ENCODE measurements at places on chromosomes 16 and 17.
A peak's percentile ranks its signal among the peaks of the same experiment; 100 is the strongest.

- DNase-seq = no peak
These were observed 27.1 kb downstream of the OGFOD1 start for GRCh38 chr16:56478281-56479049.

DNA sequence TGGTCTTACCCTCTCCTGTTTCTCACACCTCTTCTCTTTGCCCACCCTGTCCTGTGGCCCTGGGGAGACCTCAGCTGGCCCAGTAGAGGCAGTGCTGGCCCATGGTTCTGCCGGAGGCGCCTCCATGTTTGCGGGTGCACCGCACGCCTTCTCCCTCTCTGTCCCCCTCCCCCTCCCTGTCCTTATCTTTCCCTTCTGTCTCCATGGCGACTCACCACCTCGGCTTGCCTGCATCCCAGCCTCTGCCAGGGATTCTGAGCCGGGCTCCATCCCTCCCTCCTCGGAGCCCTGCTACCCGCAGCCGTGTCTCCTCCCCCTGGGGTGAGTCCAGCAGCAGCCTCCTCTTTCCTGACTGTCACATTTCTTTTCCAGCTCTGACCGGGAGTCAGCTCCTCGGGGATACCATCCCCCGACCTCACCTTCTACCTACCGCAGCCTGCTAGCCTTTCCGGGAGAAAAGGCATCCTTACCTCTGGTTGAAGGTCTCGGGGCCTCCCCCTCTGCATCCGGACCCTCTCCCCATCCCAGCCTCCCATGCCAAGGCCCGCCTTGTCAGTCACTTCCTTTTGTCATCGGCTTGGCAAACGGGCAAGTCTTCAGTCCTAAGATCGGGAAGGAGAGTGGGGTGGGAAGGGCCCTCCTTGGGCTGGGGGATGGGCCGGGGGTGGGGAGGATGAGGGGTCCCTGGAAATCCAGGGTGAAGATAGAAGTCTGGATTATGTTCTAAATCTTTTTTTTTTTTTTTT lies at the start of gene RNF112:
Gene RNF112 (plus strand): TSS at position 358 of the 746 bp plus-strand sequence. CDS start 177 bp downstream, at position 535.
- no peak for DNase-seq

DNA sequence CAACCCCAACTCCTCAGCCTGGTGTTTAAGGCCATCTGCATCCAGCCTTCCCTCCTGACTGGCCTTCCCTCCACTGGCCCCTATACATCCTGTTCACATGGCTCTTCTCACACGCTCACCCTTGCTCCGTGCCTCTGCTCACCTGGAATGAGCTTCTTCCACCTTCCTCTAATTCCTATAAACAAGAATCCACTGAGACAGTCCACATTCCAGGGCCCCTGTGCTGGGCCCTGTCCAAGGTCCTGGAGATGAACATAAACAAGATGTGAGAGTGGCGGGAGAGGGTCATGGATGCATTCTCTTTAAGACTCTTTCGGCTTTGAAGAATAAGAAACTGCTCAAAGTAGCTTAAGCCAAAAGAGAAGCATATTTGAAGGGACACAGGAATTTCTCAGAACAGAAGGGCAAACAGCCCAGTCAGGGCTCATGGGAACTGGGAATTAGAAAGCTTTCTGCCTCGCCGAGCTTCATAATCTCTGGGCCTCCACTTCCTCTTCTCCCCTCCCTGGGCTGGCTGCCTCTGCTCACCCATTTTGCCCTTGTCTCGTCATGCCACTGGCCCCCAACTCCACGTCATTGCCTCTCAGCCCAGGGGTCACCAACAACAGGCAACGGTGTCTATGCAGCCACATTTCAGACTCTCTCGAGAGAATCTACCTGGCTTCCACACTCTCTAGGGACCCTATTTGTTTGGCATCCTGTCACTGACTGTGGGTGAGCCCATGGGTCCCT lies 13.5 kb downstream of the SPPL2C start:
- peak; percentile 79 for DNase-seq

DNA sequence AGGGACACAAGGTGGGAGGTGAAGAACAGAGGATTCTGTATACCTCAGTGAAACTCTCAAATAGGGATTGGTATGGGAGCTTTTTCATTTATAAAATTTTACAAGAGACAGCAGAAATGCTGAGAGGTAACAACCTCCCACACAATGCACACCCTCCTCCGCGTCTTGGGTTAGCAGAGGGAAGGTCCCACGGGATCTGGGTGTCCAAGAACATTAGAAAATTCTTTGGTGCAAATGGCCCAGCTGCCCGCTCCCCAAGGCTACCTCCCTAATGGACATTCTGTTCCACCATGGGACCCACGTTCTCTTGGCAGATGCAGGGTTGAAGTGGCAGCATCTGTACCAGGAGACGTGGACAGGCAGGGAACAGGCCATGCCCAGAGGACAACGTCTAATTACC lies 22.5 kb downstream of the GPR139 start:
- DNase-seq = no peak

- DNase-seq = no peak
These were observed 14.2 kb downstream of the USP10 start for GRCh38 chr16:84714028-84714427.

GRCh38 chr17:74604200-74604599 lies 12.1 kb upstream of the CD300LD start:
- DNase-seq = no peak

DNA sequence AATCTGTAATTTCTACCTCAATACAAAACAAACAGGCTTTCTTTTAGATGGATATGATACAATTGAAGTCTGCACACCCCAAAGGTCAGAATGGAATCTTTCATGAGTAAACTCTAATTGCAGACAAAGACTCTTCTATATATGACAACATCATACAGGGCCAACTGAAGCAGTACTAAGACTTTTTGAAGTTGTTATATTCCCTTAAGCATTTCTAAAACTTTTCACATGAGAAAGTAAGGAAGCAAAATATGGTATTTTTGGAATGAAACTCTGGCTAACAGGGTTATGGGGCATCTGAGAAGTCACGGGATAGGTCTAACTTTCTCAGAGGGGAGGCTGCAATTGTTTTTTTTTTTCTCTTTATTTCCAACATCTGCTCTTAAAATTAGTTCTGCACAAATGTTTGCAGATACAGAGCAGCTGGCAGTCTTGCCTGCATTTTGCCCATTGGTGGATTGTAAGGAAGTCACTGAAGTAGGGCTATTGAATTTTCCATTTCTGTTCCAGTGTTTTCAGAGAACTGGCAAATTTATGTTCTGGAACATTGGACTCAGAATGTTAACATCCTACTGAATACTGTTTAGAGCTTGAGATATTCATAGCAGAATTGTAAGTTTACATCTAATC lies 59.1 kb downstream of the SSH2 start:
- DNase-seq = no peak

DNA sequence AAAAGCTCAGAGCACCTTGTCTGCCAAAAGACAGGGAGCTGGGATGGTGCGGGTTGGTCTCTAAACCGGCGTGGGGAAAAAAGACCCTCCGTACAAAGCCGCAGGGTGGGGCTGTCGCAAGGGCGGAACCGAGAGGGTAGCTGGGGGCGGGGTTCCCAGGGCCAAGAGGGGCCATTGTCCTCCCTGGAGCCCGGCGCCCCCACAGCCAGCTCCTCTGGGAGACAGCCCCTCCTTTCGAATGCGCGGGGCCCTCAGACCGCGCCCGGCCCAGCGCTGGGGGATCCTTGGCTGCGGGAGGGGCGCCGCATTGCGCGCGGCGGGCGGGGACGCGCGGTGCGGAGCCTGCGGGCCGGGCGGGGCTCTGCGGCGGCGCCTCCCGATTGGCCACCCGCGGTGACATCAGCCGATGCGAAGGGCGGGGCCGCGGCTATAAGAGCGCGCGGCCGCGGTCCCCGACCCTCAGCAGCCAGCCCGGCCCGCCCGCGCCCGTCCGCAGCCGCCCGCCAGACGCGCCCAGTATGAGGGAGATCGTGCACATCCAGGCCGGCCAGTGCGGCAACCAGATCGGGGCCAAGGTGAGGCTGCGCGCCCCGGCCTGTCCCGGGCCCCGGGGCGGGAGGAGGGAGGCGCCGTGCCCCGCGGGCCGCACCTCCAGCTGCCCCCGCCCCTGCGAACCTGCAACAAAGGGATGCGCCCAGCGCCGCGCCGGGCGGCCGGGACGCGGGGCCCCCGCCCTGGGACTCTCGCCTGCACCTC lies at the start of gene TUBB3:
Gene TUBB3 (plus strand): TSS at position 459 of the 756 bp plus-strand sequence. CDS start 60 bp downstream, at position 519.
- peak; percentile 90 for DNase-seq

GRCh38 chr17:73882590-73882989 lies 238.3 kb upstream of the SDK2 start:
- DNase-seq = no peak

All from nephron progenitor cell (in vitro differentiated cells).